ENCODE measurements at places on chromosomes 6 and 20. TPM values are rescaled to one million over a fixed set of nuclear protein-coding genes. Genes with fewer than 3 reads are reported as not detected.

The PRRC2A gene
- 203 TPM for polyA plus RNA-seq

DNA sequence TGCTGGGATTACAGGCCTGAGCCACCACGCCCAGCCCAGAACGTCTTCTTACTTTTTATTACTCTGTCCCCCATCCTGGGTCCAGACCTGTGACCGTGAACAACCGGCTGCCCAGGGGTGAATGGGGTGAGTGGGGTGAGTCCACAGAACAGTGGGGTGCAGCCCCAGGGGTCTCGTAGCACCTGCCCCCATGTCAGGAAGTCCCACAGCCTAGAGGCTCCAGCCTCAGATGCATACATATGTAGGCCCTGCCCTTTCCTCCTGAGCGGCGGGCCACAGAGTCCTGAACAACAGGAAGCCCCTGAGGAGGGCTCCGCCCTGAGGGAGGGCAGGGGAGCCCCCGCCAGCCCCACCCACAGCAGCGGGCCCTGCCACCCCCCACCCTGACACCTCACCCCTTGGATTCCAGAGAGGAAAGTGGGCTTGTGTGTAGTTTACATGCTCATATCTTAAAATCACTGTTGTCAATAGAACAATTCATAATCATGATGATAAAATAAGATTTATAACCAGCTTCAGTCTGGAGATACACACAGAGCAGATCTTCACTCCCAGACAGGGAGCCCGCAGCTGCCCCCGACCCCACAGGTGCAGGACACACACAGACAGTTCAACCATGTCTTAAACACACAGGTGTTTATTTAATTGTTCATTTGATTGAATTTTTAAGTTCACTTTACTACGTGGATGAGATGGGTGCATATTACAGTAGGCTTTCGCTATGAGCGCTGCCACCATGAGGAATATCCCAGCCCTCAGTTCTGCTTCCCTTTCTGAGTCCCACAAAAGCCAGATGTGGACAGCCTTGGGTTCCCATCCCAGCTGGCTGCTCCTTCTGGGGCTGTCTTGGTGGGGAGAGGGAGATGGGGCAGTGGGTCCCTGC lies 12.4 kb upstream of the GMEB2 start:
- DNase-seq: no peak
- H3K4me3 ChIP-seq: no peak overlapping the region
- H3K27ac ChIP-seq: no peak overlapping the region
- H3K36me3 ChIP-seq: no peaks in the 10 kb centered on the region

GRCh38 chr20:48054051-48054450 lies 268.8 kb upstream of the SULF2 start:
- H3K4me1 ChIP-seq: no peaks in the 10 kb centered on the region
- H3K4me3 ChIP-seq: no peak overlapping the region
- DNase-seq: no peak
- H3K27me3 ChIP-seq: no peaks in the 10 kb centered on the region
- no peaks in the 10 kb centered on the region for H3K36me3 ChIP-seq

DNA sequence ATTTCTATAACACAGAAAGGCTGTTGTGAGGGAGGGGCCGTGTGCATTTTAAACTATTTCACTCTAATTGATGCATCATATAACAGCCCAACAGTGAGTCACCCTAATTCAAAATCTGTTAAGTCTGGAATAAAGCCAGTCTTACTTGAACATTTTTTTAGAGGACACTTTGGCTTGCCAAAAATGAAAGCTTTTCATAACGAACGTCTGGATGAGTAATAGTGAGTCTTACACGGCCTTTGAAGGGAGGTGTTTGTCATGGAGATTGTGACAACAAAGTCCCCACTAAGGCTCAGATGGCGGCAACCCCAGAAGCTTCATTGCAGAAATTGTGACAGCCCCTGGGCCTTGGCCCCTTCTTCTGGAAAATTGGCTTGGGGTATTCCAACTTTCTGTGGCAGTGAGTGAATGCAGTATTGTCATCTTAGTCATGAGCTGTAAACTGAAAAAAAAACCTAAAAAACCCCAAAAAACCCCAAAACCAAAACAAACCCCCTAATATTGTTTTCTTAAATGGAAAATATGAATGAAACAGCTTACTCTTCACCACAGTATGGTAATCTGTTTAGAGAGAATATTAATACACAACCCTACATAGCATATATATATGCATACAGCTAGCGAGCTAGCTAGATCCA lies 92.6 kb upstream of the CLDN20 start:
- no peak overlapping the region for H3K27ac ChIP-seq
- no peak overlapping the region for H3K4me3 ChIP-seq
- H3K4me1 ChIP-seq: peaks cover 9% of the 10 kb centered on the region
- no peaks in the 10 kb centered on the region for H3K36me3 ChIP-seq
- DNase-seq: no peak

GRCh38 chr6:69780585-69781178 lies 16.1 kb downstream of the LMBRD1 start:
- no peaks in the 10 kb centered on the region for H3K27me3 ChIP-seq
- DNase-seq: no peak
- H3K27ac ChIP-seq: no peak overlapping the region
- H3K36me3 ChIP-seq: peaks cover 3% of the 10 kb centered on the region
- no peaks in the 10 kb centered on the region for H3K4me1 ChIP-seq
- H3K4me3 ChIP-seq: no peak overlapping the region

The MATN4 gene
- polyA plus RNA-seq: 2.1 TPM

DNA sequence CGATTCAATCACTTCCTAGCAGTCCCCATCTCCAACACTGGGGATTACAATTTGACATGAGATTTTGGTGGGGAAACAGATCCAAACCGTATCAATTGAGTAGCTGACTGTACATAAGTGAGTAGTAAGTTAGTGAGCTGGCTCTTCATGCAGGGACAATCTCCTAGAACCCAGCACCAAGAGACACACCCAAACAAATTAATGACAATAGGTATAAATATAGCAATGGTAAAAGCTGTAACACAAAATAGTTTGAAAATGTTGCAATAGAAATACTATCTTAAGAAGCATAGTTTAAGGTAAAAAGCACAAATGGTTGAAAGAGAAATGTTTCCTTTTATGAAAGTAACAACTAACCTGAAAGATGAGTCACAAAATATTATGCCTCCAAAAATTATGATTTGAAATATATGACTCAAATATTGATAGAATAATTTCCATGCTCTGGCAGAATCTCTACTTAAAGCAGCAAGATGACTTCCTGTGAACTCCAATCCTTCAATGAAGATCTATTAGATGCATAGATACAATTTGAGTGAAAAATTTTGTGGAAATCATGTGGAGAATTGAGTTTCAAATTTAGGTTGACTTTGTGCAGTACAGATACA lies 5.4 kb upstream of the SIRPB1 start:
- no peaks in the 10 kb centered on the region for H3K36me3 ChIP-seq
- 0 out of 2 replicates have a peak, but pooled peaks cover 1% of the 10 kb centered on the region for H3K4me1 ChIP-seq
- H3K27me3 ChIP-seq: no peaks in the 10 kb centered on the region
- no peak for DNase-seq
- no peak overlapping the region for H3K4me3 ChIP-seq

DNA sequence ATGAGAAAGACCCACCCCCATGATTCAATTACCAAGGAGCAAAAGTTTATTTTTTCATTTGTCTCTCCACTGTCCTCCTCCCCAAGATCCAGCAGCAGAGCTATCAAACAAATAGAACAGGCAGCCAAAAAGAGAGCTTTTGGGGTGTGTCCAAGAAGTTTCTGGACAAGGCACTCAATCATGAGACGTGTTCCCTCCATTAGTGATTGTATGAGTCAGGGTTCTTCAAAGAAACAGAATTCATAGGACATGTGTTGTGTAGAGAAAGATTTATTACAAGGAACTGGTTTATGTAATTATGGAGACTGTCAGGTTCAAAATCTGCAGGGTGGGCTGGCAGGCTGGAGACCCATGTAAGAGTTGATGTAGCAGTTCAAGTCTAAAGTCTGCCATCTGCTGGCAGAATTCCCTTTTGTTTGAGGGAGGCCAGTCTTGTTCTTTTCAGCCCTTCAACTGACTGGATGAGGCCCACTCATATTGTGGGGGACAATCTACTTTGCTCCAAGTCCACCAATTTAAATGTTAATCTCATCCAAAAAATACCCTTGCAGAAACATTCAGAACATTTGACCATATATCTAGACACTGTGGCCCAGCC lies 248.1 kb upstream of the OPRM1 start:
- H3K4me1 ChIP-seq: no peaks in the 10 kb centered on the region
- no peak overlapping the region for H3K27ac ChIP-seq
- no peaks in the 10 kb centered on the region for H3K27me3 ChIP-seq

DNA sequence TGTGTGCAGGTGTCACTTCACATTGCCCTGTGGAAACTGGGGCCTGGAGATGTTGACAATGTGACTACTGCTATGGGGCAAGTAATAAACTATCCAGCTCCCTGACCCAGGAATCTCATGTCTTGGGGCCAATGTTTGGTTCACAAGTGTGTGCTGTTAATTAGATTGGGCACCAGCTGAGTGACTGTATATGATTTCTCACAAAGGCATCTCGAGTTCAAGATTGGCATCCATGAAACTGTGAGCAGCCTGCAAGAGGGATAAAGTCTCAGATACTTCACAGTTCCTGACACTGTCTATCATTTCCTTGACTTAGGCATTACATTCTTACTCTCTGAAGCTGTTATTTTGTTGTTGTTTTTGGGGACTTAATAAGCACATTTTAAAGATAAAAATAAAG lies 264.0 kb downstream of the PRKN start:
- H3K4me1 ChIP-seq: no peaks in the 10 kb centered on the region
- H3K4me3 ChIP-seq: no peak overlapping the region
- no peaks in the 10 kb centered on the region for H3K27me3 ChIP-seq
- no peak for DNase-seq
- no peak overlapping the region for H3K27ac ChIP-seq

GRCh38 chr6:28643017-28643740 lies 117.5 kb downstream of the GPX5 start:
- no peaks in the 10 kb centered on the region for H3K36me3 ChIP-seq
- peak; percentile 70 for DNase-seq
- no peaks in the 10 kb centered on the region for H3K27me3 ChIP-seq
- H3K27ac ChIP-seq: no peak overlapping the region
- peak overlapping the region; percentile 31 for H3K4me3 ChIP-seq
- no peaks in the 10 kb centered on the region for H3K4me1 ChIP-seq

- no peaks in the 10 kb centered on the region for H3K36me3 ChIP-seq
- H3K4me1 ChIP-seq: peaks cover 3% of the 10 kb centered on the region
- H3K27me3 ChIP-seq: no peaks in the 10 kb centered on the region
- DNase-seq: no peak
Observed at GRCh38 chr6:78089531-78089930, 436.7 kb downstream of the MEI4 start.

The TOMM6 gene
- 560 TPM for polyA plus RNA-seq

The SYCP2 gene
- 0.02 TPM for polyA plus RNA-seq

GRCh38 chr6:139392794-139393193 lies 18.3 kb upstream of the CITED2 start:
- no peaks in the 10 kb centered on the region for H3K36me3 ChIP-seq
- DNase-seq: no peak
- no peaks in the 10 kb centered on the region for H3K4me1 ChIP-seq
- no peak overlapping the region for H3K4me3 ChIP-seq
- H3K27me3 ChIP-seq: peaks cover 9% of the 10 kb centered on the region

DNA sequence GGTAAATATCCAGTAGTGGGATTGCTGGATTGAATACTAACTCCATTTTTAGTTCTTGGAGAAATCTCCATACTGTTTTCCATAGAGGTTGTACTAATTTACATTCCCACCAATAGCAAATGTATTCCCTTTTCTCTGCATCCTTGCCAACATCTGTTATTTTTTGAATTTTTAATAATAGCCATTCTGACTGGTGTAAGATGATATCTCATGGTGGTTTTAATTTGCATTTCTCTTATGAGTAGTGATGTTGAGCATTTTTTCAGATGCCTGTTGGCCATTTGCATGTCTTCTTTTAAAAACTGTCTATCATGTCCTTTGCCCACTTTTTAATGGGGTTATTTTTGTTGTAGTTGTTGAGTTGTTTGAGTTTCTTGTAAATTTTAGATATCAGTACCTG lies 253.2 kb downstream of the HAO1 start:
- H3K27ac ChIP-seq: no peak overlapping the region
- no peaks in the 10 kb centered on the region for H3K36me3 ChIP-seq
- no peak for DNase-seq
- H3K4me1 ChIP-seq: no peaks in the 10 kb centered on the region
- H3K4me3 ChIP-seq: no peak overlapping the region

The HDGFL1 gene
- polyA plus RNA-seq: not detected

The EEF1A2 gene
- polyA plus RNA-seq: 7.4 TPM

DNA sequence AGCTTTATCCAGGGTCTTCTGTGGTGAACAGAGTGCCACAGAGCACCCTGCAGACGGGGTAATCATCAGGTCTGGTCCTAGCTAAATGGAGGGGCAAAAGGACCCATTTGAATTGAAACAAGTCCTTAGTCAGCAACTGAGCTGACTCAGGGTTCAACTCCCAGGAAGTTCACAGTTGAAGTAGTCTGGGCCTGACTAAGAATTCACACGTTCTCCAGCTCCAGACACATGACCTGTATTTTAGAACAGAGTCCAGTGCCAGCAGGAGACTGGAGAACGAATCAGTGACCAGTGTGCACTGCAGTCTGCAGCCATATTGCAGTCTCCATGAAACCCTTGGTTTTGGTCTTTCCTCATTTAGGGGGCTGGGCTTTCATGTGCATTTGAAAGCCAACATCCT lies 85.2 kb downstream of the ELOVL4 start:
- H3K4me3 ChIP-seq: no peak overlapping the region
- H3K27ac ChIP-seq: no peak overlapping the region
- H3K36me3 ChIP-seq: no peaks in the 10 kb centered on the region
- no peaks in the 10 kb centered on the region for H3K27me3 ChIP-seq
- H3K4me1 ChIP-seq: no peaks in the 10 kb centered on the region
- no peak for DNase-seq

The RGS19 gene
- 16.8 TPM for polyA plus RNA-seq

DNA sequence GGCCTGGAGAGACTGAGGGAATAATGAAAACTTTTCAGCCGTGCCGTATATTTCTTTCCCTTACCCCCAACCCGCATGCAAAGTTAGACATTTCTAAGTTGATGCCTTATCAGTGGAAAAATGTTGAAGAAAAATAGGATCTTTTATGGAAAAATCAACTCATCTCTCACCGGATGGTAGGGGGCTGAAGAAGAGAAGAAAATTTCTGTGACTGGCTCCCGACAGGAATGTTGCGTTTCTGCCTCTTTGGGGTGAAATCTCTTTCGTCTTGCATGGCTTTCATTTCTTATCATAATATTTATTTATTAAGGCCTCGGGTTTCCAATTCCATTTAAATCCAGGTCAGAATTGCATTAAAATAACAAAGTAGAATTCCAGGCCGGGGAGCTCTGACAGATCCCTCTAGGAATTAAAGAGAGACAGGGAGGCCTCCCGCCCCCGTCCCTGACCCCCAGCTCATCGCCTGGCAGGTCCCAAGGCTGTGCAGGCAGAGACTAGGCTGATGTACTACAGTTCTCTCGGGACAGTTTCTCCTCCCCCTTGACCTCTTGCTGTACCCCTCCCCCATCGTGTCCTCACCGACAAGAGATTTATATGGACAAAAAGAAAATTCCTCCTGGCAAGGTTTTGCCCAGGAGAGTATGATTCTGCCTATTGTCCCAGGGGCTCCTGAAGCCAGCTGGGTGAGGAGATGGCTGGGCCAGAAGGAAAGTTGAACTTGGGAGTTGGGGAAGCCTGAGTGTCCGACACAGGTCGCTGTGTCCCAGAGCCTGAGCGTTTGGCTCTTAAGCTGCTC lies 1.3 kb downstream of the SCUBE3 start:
- H3K36me3 ChIP-seq: no peaks in the 10 kb centered on the region
- H3K4me1 ChIP-seq: peaks cover 41% of the 10 kb centered on the region
- H3K4me3 ChIP-seq: peak overlapping the region; percentile 68
- peaks cover 58% of the 10 kb centered on the region for H3K27me3 ChIP-seq

All from H1 (cell line).